NCI-H2081 (cell line): ENCODE measurements at places on chromosomes 4 and X.

- DNase-seq, result no peak
Observed at GRCh38 chr4:100098011-100098545, 92.2 kb downstream of the DDIT4L start.

DNA sequence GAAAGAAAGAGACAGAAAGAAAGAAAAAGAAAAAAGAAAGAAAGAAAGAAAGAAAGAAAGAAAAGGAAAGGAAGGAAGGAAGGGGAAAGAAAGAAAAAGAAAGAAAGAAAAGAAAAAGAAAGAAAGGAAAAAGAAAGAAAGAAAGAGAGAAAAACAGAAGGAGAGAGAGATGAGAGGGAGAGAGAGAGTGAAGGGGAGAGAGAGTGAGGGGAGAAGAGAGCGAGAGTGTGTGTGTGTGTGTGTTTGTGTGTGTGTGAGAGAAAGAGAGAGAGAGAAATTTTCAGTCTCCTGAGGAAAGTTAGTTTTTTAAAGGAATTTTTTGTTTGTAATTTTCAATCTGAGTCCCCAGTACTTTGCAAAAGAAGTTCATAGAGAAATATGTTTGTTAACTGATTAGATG, 504.1 kb upstream of the POU3F4 start:
- no peak for DNase-seq

DNA sequence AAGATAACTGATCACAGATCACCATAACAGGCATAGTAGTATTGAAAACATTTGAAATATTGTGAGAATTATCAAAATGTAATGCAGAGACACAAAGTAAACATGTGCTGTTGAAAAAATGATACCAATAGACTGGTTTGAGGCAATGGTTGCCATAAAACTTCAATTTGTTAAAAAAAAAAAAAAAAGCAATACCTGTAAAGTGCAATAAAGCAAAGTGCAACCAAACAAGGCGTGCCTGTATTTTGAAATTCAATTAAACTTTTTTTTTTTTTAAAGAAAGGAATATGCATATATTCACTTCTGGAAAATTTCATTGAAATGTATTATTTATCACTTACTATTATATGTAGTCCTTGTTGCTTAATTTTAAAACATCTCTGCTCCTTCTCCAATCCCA, 27.7 kb downstream of the TMEM154 start:
- no peak for DNase-seq

- DNase-seq, result no peak
Observed at GRCh38 chr4:4755306-4755705, 104.2 kb upstream of the MSX1 start.

DNA sequence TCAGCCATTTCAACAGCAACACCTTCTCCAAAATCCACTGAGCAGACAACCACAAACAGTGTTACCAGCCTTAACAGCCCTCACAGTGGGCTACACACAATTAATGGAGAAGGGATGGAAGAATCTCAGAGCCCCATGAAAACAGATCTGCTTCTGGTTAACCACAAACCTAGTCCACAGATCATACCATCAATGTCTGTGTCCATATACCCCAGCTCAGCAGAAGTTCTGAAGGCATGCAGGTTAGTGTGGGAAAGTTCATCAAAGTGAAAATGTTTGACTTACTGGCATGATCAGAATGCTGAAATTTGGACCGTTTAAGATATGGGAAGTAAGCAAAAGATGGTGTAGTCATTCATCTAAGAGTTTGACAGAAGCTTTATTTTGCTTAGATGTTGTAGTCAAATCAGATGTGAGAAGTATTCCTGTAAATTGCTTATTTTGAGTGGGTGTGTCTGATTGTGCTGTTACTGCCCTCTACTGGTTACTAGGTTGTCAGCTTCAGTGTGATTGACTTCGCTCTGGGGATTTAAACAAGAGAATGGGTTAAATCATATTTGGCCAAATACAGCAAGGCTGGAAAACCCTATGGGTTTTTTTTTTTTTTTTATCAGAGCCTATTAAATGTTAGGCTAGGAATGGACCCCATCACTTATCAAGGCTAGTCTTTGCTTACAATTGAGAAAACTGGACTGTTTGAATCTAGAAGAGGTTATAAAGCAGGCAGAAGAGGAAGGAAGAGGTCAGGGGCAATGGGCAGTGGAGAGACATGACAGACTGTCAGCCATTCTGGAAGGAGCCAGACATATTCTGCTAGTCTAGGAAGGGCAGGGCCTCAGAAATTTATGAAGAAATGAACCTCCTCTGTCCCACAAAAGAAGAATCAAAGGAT, 130.3 kb downstream of the DIPK2B start:
- DNase-seq, result peak; percentile 42

GRCh38 chr4:34181311-34181841, 2062.9 kb downstream of the ARAP2 start:
- DNase-seq, result no peak

- no peak for DNase-seq
Observed at GRCh38 chr4:110156442-110156841, 42.0 kb downstream of the ELOVL6 start.

- DNase-seq, result no peak
Observed at GRCh38 chr4:92421920-92422319, 118.2 kb downstream of the GRID2 start.

- no peak for DNase-seq
Observed at GRCh38 chr4:102604222-102604940, 103.2 kb downstream of the NFKB1 start.

- peak; percentile 32 for DNase-seq
Observed at GRCh38 chrX:104565791-104566680, at the start of gene IL1RAPL2. Gene IL1RAPL2 (plus strand): TSS chrX:104566199.

DNA sequence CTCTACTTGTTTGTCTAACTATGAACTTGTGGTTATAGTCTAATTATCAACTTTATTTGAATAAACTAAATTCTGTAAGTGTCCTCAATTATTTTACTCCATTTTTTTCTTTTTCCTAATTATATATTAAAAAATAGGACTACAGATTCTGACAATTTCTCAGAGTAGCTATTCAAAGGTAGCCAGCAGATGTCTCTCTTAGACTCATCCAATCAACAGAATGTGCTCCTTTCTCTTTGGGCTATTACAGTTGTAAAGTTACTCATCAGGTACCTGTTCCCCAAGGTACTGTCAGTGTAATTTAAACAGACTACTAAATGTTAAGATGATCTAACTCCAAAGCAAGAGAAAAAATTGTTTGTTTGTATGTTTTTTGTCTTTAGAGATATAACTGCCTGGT, 248.6 kb downstream of the PCDH18 start:
- DNase-seq, result no peak

GRCh38 chr4:98199247-98199646, 56.0 kb upstream of the STPG2 start:
- DNase-seq, result no peak

GRCh38 chrX:74490247-74490646, 69.0 kb downstream of the SLC16A2 start:
- no peak for DNase-seq

- DNase-seq, result no peak
Observed at GRCh38 chrX:154380153-154380552, 1.1 kb downstream of the EMD start.

DNA sequence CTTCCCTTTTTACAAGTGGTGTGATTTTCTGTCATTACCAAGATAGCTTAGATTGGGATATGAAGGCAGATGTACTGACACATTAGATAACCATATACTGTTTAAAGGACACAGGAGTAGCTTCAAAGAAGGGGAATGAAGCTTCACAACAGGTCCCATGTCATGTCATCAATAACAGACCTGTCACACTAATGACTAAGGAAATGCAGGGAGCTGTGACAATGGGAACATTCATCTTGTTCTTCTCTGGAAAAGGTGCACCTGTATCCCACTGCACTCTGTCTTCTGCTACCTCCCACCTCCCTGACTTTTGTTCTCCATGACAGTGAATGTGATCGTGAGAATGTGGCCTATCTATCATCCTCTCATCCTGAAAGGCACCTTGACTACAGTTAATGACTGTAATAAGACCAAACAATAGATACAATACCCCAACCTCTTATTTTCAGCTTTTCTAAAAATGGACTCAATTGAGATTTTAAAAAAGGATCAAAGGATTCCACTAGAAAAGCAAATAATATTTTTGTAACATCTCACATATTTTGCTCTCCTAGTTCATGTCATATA, 472.5 kb downstream of the STPG2 start:
- DNase-seq, result peak; percentile 22

DNA sequence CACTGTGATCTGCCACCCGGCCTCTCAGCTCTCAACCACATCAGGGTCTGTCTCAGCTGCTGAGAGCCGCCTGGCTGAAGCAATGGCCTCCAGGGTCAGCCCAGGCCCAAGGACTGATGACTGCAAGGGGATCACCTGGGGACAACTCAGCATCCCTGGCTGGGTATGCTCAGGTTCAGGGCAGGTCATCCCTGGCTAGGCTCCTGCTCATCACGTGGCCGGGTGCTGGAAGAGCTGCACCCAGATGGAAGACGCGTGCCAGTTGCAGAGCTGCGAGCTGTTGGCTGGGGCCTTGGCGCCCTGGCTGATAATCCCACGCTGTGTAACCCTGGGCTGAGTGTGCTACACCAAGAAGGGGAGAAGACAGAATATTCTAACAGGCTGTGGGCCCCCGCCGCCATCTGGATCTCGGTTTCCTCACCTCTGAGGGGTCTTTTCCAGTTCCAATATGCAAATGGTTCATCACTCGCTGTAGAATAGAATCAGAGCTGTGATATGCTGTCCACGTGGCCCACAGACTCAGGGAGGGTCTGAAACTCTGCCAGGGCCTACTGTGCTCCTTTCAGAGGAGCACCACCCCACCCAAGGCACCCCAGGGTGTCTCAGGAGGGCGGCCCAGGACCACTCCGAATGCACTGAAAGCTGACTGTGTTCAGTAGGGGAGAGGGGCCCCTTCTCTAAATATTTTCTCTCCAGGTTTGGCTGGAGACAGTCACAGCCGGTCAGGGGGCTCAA, 338.8 kb downstream of the BCOR start:
- DNase-seq, result no peak

DNA sequence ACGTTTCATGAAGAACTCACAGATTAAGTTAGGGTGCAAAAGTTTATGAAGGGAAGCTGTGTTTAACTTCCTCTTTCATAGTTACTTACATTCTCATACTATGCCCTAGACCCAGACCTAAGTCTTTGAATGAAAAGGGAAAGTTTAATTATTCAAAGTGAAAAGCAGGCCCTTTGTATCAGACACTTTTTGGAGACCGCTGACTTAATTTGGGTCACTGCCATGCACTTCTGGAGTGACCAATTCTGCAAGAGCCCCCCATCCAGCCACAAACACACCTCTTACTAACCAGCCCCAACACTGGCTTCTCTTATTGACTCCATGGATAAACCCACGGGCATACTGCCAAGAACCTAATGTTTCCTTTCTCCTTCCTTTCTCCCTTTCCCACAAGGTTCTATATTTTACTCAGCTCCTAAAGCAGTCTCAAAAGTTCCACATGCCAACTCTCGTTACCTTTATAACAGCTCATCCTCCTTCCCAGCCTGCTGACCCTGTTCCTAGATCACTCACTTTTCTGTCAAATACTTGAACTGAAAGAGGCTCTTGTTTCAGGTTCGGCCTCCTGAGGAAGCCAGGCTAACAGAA, 34.5 kb downstream of the ABCE1 start:
- peak; percentile 1 for DNase-seq

- DNase-seq, result no peak
Observed at GRCh38 chr4:110660755-110661154, 37.9 kb upstream of the PITX2 start.

DNA sequence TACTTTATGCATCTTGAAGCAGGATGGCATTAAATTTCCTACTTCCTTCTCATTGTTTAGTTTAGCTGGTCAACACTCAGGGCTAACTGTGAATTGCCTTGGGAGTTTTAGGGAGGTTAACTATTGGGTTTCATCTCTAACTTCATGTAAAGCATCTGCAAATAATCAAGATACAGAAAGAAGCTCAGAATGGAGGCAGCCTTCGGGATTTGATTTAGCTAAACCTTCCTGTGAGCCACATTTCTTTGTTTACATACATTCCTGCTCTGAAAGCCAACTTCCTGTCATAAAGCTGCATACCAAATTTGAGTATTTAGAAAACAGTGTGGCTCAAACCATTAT, 131.7 kb upstream of the PCDH18 start:
- no peak for DNase-seq

DNA sequence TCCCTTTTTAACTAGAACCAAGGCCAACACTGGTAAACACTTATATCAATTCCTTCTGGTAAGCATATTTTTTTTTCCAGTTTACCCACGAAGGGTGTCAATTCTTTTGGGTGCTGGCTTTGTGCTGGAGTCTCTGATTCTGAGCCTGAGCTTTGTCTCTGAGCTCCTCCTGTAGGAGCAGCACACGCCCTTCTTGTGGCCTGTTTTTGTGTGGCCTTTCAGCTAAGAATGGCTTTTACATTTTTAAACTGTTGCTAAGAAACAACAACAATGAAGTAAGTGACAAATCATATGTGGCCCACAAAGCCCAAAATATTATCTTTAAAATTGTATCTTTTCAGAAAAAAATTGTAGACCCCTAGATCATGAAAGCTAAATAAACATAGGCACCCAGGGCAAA, 98.0 kb upstream of the TBC1D9 start:
- no peak for DNase-seq

- no peak for DNase-seq
Observed at GRCh38 chr4:188377816-188378215, 238.6 kb downstream of the TRIML1 start.

DNA sequence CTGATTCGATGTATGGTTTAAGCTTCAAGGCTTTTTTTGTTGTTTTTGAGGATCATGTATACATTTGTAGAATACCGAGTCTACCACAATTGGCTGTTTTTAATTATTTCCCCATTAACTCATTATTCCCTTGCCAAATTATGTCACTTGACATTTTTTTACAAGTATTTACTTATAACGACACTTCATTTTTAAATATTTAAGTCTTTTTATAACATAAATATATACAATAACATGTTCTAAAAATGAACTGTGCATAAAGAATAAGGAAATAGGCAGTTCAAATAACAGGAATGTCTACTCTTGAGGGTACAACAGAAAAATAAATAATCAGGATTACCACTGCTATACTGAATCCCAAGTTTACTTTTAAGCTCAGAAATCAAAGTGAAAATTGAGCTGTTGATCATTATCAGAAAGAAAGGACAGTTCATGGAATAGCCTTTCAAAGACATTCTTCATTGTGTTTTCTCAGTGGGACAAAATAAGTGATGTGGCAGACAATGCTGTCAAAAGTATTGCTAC, 627.5 kb downstream of the PCDH19 start:
- no peak for DNase-seq

DNA sequence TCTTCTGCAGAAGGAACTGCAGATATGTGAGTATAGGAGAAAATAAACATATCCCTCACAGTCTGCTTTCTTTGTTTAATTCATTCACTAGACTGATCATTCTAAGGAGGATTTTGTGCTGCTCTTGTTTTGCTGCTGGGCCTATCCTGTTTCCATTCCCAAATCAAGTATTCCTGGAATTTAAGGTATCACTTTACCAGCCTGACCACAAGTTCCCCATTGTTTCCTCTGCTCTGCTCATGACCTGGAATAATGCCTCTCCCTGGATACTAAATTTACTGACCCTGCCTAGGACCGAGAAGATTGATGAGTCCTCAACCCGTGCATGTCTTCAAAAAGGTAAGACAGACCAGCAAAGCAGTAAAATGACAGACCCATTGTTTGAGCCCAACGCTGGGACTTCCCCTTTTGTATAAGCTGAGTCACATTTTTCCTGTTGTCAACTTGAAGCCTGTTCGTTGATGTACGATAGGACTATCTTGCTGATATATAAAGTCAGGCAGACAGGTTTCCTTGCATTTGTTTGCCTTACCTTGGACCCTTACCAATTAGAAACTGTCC, 85.5 kb upstream of the TET2 start:
- no peak for DNase-seq
